ENCODE measurements at places on chromosomes 5 and 9. TPM values are rescaled to one million over a fixed set of nuclear protein-coding genes. Genes with fewer than 3 reads are reported as not detected.

C9orf50 gene
- total RNA-seq: not detected

DIMT1 gene
- total RNA-seq: 50.6 TPM

OR13C8 gene
- total RNA-seq: not detected

PAPPA gene
- total RNA-seq: 0.07 TPM

ITGA2 gene
- 107 TPM for total RNA-seq

SLC1A3 gene
- total RNA-seq: not detected

NDST1 gene
- total RNA-seq: 29.9 TPM

BTNL8 gene
- total RNA-seq: not detected

SAPCD2 gene
- total RNA-seq: 31.1 TPM

EIF4E1B gene
- total RNA-seq: not detected

ADAMTS16 gene
- not detected for total RNA-seq

AFAP1L1 gene
- total RNA-seq: 150 TPM

NLN gene
- total RNA-seq: 73.0 TPM

DNA sequence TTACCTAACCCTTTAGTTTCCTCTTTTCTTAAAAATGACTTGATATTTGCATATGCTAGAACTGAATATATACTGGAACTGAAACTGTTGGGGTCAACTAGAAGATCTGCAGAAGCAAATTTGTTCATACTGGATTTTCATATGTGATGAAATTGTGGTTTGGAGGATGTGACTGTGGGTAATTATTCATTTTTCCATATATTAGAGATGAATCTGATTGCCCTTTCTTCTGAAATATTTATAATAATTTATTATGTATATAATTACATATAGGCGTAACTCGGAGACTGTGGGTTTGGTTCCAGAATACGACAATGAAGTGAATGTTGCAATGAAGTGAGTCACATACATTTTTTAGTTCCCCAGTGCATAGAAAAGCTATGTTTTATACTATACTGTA is 149.1 kb downstream of the ATP10B start:
- no peak for DNase-seq

- DNase-seq: no peak
Observed at GRCh38 chr9:88567870-88568269, 32.9 kb downstream of the NXNL2 start.

GRCh38 chr5:35478856-35479682 is 138.6 kb upstream of the SPEF2 start:
- no peak for DNase-seq

DNA sequence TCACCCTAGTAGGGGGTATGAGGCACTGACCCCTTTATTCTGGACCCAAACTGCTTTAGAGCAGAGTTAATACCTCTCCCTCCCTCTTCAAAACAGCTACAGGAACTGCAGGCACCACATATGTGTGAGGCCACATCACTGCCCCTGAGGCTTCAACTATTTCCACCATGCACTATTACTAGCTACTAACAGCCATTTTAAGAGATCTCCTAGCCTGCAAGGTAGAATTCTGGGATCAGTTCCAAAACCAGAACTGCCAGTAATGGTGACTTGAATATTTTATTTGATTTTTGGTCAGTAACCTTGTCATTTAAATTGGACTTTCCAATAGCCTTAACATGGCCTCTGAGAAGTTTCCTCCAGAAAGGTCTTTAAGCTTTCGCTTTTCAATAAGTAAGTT is 55.3 kb upstream of the FSD1L start:
- DNase-seq: no peak

- no peak for DNase-seq
Observed at GRCh38 chr9:112754578-112754977, 4.0 kb downstream of the SNX30 start.

DNA sequence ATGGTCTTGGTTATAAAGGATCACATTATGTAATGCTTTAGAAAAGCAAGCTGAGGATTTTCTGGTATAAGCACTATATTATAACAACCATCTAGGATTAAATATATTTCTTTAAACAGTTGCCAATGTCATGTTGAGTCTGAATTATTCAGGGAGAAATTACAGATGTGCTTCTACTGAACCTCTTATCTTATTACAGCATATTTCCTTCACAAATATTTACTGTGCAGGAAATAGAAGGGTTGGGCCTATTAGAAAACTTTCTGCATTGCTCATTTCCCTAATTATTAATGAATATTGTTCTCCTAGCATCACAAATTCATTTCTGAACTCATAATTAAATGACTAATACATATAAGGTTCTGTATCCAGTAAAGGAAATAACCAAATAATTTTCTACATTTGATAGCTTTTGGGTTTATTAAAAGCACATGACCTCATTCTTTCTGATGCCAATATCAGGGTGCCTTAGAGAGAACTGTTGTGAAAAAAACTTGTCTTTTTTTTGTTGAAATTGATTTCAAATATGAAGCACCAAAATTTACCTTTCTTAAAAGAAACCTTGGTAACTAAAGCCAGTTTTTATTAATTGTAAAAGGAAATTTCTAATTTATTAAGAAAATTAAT is 476.8 kb upstream of the PTGER4 start:
- peak; percentile 62 for DNase-seq

GRCh38 chr5:133756036-133756435 is 143.7 kb upstream of the FSTL4 start:
- DNase-seq: no peak

- no peak for DNase-seq
Observed at GRCh38 chr5:116382874-116383266, 191.8 kb downstream of the SEMA6A start.

DNA sequence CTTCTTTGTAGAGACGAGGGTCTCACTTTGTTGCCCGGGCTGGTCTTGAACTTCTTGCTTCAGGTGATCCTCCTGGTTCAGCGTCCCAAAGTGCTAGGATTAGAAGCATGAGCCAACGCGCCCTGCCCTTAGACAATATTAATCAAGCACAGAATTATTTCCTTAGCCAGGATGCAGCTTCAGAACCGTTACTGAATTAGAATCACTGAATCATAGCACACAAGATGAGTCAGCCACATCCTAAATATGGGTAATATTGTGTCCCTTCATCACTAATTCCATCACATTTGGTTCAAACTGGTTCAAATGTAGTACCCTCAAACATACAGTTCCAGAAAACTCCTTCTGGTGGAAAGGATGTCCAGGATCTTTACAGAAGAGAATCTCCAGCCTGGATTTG is 82.7 kb downstream of the BNC2 start:
- no peak for DNase-seq

- no peak for DNase-seq
Observed at GRCh38 chr5:96538808-96539250, 105.8 kb upstream of the PCSK1 start.

DNA sequence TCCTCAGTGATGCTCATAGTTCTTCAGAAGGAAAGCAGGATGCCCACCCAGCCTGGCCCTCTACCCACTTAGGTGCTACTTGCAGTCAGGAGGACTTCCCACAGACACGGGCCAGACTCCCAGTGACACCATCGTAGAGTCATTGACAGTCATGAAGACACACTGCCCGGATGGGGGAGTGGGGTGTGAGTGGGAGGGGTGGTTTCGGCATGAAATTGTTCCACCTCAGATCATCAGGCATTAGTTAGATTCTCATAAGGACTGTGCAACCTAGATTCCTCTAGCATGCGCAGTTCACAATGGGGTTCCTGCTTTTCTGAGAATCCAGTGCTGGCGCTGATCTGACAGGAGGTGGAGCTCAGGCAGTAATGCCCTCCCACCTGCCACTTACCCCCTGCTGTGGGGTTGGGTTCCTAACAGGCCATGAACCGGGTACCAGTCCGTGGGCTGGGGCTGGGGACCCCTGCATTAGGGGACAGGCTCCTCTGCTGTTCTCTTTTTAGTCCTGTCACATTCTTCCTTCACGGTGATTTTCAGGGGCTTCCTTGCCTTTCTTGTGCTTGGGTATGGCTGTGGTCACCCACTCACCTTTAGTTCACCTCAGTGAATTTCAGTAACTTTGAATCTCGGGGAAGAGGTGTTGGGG is 88.2 kb upstream of the ANKRD55 start:
- no peak for DNase-seq

- no peak for DNase-seq
Observed at GRCh38 chr5:173671121-173671949, 54.9 kb upstream of the BOD1 start.

DNA sequence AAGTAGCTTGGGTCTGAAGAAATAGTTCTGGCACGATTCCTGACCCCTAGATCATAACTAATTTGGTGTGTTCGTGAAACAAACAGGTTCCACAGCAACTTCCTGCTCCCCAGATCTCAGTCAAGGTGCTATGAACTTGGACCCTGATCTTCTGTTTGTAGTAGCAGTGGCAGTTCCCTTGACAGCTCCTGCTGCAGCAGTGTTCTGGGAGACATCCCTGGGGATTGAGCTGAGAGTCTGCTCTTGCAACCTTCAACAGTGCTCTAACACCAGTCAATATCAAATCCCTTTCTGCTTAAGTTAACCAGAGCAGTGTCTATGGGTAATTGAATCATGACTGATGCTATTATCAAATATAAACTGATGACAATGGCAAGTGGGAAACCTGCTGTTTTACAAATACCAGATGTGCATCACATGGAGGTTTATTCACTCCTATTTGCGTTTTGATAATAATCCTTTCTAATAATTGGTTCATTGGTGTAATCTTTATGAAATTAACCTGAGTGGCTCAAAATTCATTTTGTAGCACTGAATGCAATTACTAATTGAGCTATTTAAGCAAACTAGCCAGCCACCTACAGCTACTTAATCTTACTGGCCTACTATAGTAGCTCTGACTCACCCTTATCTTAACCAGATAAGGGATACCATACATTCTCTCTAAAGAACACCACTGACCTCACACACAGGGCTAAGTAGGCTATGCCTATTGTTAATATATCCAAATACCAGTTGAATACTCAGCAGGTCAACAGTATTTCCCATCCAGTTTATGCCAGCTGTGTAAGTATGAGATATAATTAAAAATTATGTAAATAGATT is 21.9 kb downstream of the KDM4C start:
- no peak for DNase-seq

GRCh38 chr5:107937651-107938355 is 267.1 kb upstream of the EFNA5 start:
- no peak for DNase-seq

GRCh38 chr5:177431317-177432142 is 5.1 kb downstream of the GRK6 start:
- no peak for DNase-seq

GRCh38 chr9:115369322-115369957 is 251.5 kb upstream of the TNC start:
- DNase-seq: no peak

DNA sequence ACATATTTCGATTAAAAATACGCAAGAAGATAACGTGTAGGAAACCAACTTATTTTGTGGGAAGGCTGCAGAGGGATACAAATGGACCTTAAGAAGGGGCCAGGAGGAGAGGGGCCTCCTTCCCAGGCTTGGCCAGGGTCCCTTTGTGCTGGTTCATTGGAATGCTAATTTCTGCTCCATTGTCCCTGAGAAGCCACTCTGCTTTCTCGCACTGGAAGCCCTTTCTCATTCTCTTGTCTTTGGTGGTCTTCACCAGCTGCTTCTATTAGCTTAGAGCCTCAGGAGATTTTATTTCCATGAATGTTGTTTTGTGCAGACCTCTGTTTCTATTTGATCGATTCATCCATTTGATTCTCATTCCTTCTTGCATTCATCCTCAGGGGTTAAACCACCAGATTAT is 325.4 kb downstream of the TMEM38B start:
- DNase-seq: no peak

GRCh38 chr9:89994988-89995613 is 390.3 kb downstream of the GADD45G start:
- no peak for DNase-seq

DNA sequence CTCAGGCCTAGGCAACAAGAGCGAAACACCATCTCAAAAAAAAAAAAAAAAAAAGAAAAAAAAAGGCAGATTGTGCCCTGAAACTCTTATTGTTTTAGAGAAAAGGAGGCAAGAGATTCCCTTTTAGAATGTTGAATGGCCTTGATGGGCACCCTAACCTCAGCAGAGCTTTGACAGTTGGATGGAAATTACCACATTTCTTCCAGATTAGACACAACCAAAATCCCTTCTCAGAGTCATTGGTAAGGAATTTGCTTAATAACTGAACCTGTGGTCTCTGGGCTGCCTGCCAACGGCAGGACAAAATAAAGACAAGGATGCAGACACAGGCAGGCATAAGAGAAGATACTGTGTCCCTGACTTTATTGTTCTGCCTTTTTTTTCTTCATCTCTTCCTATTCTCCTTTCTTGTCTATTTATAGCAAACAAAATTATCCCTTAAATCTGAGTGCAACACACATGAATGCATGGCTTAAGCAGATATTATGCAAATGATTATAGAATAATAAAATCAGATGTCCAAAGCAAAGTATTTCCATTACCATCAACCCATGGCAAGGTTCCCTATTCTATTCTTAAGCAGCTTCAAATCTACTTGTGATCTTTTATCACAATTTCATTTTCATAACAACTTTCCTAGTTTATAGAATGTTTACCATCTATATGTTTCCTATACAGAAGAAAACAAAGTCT is 37.3 kb upstream of the TRIO start:
- DNase-seq: peak; percentile 52

- DNase-seq: no peak
Observed at GRCh38 chr5:171300358-171300757, 8.7 kb upstream of the TLX3 start.

GRCh38 chr5:131297886-131298285 is 34.0 kb downstream of the CDC42SE2 start:
- DNase-seq: no peak

DNA sequence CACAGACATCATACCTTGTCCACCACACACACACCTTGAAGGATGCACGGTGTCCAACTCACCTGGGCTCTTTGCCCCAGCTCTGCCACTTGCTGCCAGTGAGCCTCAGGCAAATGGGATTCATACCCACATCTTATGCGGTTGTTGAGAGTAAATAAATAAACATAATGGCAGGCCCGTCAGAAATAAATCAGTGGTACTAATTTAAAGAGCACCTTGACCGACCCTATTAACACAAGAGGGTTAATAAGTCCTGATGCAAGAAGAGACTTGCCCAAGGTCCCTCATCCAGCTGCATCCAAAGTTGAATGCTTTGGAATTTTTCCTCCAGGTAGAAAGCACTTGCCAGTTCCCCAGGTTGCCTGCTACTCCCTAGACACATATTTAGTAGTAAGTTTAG is 11.6 kb upstream of the AKNA start:
- no peak for DNase-seq

- peak; percentile 77 for DNase-seq
Observed at GRCh38 chr9:126373241-126373640, 46.6 kb downstream of the MVB12B start.

- DNase-seq: no peak
Observed at GRCh38 chr5:151691706-151692105, 5.0 kb upstream of the SPARC start.

DNA sequence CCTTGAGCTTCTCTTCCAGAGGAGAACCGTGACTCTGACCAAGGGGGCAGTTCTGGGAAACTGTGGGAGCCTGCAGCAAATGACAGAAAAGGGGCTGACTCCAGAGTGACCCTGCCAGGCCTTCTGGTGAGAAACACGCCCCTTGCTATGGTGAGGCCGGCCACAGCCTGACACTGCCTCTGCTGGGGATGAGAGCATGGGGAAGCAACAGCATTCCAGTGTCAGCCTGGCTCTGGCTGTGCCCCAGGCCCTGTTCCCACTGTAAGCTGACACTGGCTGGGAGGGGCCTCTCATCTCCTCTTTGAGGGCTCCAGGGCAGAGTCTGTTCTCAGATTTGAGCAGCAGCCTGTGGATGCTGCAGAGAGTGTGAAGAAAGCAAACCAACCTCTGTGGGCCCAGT is 180.0 kb upstream of the IL12B start:
- no peak for DNase-seq

- no peak for DNase-seq
Observed at GRCh38 chr5:139389701-139390638, at the start of gene MZB1. Gene MZB1, minus strand, starts transcription at chr5:139389913. Its CDS starts 57 bp downstream, at chr5:139389856.

GRCh38 chr5:88787856-88788255 is 95.1 kb downstream of the MEF2C start:
- DNase-seq: no peak

- peak; percentile 60 for DNase-seq
Observed at GRCh38 chr5:173454736-173455598, 126.8 kb upstream of the STC2 start.
